ENCODE measurements at places on chromosomes 3 and 15.

GRCh38 chr15:25508369-25509002 lies 69.7 kb upstream of the UBE3A start:
- DNase-seq: peak; percentile 72

DNA sequence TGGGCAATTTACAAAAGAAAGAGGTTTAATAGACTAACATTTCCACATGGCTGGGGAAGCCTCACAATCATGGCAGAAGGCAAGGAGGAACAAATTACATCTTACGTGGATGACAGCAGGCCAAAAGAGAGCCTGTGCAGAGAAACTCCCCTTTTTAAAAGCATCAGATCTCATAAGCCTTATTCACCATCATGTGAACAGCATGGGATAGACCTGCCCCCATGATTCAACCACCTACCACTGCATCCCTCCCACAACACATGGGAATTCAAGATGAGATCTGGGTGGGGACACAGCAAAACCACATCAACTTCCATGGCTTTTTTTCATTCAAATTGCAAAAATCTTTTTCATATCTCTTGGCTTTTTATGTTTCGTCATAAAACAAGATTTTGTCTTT lies 67.6 kb upstream of the GADL1 start:
- DNase-seq: no peak

GRCh38 chr15:57306944-57307411 lies 69.3 kb upstream of the CGNL1 start:
- peak; percentile 25 for DNase-seq

DNA sequence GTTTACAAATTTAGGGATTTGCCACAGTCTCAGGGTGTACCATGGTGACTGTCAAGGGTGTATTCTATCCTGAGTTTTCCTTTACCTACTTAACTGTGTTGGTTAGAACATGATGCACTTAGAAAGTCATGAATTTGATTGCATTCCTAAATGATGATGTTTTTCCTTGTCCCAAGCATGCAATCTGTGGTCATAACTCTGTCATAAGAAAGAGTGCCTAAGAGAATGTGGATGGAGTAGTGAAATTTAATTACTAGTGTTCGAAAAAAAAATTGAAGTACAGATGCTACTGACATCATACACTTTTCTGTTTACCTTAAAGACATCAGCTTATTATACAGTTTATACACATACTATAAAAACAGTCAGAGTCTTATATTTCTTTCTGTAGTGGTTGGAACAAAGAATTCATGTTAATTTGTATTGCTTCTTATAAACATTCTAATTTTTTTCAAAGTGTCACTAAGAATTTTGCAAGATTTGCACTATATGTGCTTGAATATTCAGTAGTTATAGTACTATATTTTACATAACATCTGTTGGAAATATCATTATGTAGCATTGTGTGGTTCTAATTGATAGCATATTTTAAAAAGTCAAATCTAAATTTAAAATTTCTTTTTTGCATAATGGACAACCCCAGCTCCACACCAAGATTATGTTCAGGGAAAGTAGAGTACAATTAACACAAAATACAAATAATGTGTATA lies 231.3 kb upstream of the KCNMB2 start:
- peak; percentile 37 for DNase-seq

GRCh38 chr3:194861375-194861774 lies 175.7 kb downstream of the FAM43A start:
- DNase-seq: no peak

DNA sequence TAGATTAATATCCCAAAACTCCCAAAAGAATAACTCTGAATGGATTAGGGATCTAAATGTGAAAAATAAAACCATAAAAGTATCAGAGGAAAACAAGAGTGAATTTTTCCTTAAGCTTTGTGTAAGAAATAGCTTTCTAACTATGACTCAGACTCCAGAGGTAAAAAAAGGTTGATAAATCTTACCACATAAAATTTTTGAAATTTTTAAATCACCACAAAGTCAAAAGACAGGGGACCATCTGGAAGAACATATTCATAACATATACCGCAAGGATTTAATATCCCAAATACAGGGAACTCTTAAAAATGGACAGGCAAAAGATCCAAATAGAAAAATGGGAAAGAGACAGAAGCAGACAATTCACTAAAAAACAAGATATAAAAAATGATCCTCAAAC lies 145.0 kb downstream of the ARNT2 start:
- peak; percentile 53 for DNase-seq

DNA sequence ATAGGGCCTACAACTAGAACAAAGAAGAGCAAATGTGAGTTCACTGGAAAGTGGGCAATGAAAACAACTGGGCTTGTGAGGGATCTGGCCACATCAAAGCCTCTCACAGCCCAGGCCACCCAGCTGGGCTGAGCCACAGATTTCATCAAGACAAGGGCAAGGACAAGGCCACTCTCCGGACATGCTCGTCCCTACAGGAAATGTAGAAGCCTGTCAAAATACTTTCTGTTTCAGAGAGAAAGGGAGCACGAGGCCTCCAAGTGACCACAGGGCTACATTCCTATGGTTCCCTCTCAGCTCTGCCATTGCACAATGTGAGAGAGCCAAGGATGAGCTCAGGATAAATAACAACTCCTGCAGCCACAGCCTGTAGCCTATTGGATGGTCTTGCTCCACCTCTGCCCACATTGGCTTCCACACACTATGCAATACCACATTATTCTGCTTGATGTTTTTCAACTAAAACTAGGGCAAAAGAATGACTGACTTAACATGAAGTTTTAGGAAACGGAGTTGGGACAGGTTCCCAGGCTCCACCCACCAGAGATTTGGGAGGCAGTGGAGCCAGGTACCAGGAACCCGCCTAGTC lies 12.1 kb downstream of the TBC1D2B start:
- DNase-seq: peak; percentile 92

DNA sequence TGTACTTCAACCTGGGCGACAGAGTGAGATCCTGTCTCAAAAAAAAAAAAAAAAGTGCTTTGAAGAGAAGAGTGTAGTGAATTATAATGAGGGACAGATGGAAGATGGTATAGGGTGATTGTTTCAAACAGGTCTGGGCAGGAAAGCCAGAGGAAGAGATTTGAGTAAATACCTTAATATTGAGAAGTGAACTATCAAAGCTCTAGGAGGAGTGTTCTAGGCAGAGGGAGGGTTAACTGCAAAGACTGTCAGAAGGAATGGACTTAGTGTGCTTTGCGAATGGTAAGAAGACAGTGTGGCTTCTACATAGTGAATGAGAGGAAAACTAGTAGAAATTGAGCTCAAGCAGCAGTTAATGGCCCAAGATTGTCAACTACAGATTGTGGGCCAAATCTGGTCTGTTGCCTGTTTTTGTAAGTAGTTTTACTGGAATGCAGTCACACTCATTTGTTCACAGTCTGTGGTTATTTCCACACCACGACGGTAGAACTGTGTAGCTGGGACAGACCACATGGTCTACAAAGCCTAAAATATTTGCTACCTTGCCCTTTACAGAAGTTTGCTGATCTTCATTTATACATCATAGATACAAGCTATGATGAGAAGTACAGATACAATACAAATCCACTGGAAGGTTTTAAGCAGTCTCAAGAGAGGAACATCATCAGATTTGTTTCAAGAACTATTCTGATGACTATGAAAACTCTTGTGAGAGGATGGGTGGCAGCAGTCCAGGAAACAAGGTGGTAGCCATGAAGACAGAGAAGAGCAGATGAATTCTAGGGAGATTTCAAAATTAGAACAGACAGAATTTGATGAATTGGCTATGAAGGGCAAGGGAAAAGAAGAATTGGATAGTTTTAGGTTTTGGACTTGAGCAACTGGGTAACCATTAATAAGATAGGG lies 16.5 kb upstream of the USP50 start:
- peak; percentile 46 for DNase-seq

DNA sequence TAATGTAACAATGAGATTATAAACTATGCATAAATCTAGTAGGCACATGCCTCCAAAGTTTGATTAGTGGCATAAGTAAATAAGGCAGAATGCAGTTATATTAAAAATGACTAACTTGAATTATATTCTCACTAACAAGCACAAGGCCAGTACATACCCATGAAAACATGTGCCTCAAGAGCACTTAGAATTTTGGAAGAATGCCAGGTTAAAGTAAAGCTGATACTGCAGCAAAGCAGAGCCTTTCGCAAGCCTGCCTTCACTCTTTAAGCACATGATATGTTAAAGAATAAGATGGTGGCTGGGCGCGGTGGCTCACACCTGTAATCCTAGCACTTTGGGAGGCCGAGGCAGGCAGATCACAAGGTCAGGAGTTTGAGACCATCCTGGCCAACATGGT lies 49.0 kb downstream of the KBTBD12 start:
- DNase-seq: no peak

- DNase-seq: no peak
These were observed 127.5 kb downstream of the SNRK start for GRCh38 chr3:43413676-43414368.

DNA sequence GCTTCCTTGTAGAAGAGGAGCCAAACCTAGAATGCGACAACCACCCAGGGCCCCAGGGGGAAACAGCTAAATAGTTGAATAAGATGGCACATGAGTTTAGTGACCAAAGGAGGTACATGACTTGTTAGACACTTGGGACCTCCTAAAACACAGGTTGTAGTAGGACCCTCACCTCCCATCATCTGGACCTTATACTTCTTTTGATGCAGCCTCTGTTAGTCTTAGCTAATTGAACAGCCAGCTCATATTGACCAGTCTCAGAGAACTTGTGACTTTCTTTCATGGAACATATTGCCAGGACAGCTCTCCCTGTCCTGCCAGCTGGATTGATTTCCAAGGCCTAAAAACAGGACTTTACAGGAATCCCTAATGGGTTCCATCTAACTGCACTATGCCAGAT lies 45.0 kb downstream of the SPSB4 start:
- DNase-seq: no peak

DNA sequence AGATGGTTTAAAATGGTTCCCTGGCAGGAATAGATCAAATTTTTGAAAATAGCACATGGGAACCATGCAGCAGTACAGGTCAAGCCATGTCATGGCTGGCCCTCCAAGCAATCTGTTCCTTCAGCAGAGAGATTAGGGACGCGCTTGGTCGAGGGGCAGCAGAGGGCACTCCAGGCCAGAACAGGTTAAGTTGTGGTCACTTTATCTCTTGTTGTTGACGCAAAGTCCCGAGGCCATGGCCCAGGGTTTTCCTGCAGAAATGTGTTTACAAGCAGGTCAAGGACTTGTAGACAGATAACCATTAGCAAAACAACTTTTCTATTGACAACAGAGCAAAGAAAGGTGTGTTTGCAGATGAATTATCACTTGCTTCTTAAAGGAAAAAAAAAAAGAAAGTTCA lies 570.0 kb upstream of the NR2F2 start:
- DNase-seq: no peak

- no peak for DNase-seq
These were observed 110.1 kb downstream of the MAP2K5 start for GRCh38 chr15:67652586-67652985.

- no peak for DNase-seq
These were observed 45.5 kb downstream of the ZIC4 start for GRCh38 chr3:147360646-147361453.

DNA sequence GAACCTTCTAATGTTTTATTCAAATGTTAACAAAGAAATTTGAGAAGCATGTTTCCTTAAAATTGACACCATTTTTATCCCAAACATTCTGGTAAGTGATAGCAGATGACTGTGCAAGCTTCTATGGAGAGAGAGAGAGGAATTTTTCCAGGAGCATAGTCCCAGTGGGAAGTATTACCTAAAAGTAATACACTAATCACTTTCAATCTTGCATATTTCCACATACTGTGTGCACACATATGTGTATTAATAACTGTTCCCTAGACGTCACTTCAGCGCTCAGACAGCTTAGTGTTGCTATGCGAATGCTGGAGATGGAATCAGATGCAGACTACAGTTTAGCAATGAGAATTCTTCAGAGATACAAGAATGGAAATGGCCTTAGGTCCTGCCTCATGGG lies 424.3 kb upstream of the TPRG1 start:
- DNase-seq: peak; percentile 9

- no peak for DNase-seq
These were observed 60.8 kb upstream of the ZBTB38 start for GRCh38 chr3:141307351-141308059.

GRCh38 chr15:64596701-64597476 lies 136.5 kb downstream of the ZNF609 start:
- DNase-seq: peak; percentile 40

DNA sequence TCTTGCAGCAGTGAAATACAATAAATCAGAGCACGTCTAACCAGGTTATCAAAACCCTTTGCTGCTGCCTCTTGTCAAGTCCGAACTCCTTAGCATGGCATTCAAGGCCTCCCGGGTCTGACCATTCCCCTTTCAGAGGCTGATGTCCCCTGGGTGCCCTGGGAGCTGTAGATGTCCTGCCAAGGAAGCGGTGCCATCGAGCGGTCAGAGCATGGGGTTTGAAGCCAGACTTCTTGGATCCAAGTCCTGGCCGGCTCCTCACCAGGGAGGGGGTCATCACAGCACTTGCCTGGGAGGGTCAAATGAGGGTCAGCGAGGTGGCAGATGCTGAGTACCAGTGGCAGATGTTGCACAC lies 496 bp downstream of the TF start:
- no peak for DNase-seq

GRCh38 chr3:113231391-113231790 lies 20.0 kb downstream of the BOC start:
- DNase-seq: peak; percentile 66

GRCh38 chr15:29883126-29883525 lies 60.9 kb upstream of the TJP1 start:
- no peak for DNase-seq

DNA sequence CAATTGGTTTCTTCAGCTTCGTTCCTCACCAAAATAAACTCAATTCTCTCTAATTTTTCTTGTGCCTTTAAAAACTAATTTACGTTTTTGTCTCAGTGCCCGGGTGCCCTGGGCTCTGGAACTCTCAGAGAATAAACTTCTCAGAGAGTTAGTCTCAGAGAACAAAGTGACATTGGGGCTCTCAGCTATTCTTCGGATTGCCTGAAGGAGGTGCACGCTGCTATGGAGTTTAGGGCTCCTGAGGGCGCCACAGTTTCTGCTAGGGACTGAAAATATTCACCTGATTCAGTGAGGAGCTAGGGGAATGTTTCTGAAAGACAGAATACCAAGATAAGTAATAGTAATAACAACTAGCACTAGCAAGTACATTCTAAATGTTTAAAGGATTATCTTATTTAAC lies 22.7 kb downstream of the ZIC4 start:
- DNase-seq: no peak

DNA sequence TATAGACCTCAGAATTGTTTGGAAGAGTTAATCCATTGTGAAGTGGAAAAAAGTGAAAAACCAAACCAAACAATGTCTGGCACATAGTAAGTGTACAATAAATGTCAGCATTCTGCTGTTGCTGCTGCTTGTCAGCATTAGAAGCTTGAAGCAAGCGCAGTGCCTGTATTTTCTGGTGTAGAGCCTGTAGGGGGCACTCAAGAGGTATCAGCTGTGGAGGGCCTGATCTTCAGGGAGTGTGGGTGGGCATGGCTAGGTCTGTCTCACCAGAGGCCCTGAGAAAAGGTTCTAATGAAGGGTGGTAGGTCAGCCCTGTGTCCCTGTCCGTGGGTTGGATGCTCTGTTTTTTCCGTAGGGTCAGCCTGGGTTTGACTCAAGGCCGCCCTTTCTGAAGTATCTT lies 3.6 kb downstream of the ADAMTSL3 start:
- DNase-seq: no peak

GRCh38 chr3:149654188-149654601 lies 3.6 kb downstream of the WWTR1 start:
- peak; percentile 40 for DNase-seq
